Daoy (cell line): ENCODE measurements at places on chromosomes 5 and 9.

GRCh38 chr9:3059781-3060468 lies 216.0 kb upstream of the PUM3 start:
- no peak for DNase-seq

- DNase-seq = no peak
Measured at GRCh38 chr5:91408710-91409109, 25.6 kb upstream of the ARRDC3 start.

- no peak for DNase-seq
Measured at GRCh38 chr5:131987251-131987650, 24.2 kb downstream of the ACSL6 start.

- no peak for DNase-seq
Measured at GRCh38 chr9:103319979-103320378, 324.8 kb downstream of the CYLC2 start.

DNA sequence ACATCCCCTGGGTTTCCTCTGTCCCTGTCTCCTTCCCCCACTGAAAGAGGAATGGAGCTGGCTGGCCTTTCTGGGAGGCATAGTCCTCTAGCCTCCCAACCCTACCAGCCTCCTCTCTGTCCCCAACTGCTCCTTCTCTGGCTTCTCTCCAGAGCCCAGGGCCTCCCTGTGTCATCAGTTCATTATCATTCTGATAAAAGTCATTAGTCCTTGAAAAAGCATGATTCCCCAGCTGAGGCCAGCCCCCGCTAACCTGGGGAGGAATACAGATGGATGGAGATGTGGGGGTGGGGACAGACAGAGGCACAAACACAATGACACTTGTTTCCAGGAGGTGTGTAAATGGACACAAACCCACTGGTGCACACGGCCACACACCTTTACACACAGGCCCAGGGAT lies 73.6 kb upstream of the HSPA9 start:
- DNase-seq = no peak

DNA sequence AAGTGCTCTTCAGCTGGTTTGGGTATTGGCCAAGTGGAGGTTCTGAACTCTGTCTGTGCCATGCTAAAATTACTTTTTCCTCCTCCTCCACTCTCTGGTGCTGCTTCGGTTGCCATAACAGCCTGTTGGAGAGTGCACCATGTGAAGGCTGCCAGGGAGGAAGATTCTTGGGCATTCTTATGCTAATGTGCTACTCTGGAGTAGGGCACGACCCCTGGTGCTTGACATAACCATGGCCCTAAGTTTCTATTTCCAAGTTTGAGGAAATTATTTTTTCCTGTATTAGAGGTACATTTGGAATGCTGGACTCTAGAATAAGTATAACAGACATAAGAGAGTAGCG lies 111.6 kb downstream of the ARHGAP26 start:
- DNase-seq = no peak

DNA sequence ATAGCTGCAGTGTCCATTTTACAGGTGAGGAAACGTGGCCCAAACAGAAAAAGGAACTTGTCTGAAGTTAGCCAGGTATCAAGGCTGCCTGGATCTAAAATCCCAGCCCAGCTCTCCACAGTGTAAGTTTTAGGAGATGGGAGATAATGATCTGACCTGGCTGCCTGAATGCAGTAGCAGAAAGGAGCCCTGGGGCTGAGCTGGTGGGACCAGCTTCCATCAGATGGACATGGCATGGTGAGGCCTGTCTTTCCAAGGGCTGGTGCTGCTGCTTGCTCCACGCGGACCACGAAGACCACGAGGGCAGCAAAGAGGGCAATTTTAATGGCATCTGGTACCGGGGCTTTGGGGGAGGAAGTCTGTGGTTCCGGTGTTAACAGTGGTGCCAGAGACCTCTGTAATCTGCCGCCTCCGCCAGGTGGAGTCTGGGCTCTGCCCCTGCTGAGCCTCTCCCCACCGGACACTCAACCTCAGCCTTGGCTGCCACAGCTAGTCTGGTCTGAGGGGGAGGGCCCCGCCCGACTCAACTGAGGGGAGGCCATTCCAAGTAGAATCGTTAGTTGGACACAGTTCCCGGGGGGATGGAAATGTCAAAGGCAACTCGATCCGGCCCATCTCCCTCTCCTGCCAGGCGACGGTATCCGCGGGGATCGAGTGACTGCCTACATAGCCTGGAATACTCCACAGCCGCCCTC lies 650 bp downstream of the MYORG start:
- peak; percentile 67 for DNase-seq

- no peak for DNase-seq
Measured at GRCh38 chr5:16483361-16483760, 17.8 kb upstream of the ZNF622 start.

DNA sequence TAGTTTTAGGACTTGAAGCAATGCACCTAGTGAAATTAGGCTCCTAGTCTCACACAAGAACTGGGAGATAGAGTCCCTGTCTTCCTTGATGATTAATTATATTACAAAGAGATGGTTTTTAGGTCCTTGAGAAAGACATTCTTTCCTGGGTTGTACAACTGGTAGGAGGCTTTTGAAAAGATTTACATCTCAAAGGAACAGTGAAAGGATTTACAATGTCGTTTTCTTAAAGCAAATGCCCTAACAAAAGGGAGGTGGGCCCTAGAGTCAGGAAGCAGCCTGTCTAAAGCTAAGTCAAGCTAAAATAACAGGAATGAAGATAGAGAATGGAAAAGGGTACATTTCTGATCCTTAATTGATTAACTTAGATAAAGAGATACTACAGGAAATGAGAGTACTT lies 102.2 kb upstream of the IL7R start:
- DNase-seq = no peak

DNA sequence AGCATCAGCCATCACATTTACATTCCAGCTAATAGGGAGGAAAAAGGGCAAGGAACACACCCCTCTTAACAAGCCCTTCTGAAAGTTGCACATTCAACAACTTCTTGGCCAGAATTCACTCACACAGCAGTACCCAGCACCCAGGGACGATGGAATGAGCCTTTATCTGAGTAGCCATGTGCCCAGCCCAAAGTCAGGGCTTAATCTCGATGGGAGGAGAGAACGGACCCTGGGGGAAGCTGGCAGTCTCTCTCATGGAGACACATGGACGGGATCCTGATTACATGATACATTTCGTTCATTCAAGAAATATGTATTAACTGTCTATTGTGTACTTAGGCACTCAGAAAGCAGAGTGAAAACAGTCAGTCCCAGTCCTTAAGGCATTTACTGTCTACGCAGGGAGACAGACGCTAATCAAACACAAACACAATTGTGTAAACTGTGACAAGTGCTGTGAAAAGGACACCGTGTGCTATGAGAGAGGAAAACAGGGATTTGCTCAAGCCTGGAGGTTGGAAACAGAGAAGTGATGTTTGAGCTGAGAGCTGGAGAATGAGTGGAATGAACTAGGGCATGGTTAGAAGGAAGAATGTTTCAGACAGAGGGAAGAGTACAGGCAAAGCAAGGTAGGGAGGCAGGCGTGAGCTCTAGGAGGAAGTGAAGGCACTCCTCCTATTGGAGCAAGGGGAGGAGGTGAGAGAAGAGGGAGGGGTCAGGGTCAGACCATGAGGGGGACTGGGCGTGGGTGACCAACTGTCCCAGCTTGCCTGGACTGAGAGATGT lies 7.4 kb downstream of the OTULINL start:
- DNase-seq = no peak

DNA sequence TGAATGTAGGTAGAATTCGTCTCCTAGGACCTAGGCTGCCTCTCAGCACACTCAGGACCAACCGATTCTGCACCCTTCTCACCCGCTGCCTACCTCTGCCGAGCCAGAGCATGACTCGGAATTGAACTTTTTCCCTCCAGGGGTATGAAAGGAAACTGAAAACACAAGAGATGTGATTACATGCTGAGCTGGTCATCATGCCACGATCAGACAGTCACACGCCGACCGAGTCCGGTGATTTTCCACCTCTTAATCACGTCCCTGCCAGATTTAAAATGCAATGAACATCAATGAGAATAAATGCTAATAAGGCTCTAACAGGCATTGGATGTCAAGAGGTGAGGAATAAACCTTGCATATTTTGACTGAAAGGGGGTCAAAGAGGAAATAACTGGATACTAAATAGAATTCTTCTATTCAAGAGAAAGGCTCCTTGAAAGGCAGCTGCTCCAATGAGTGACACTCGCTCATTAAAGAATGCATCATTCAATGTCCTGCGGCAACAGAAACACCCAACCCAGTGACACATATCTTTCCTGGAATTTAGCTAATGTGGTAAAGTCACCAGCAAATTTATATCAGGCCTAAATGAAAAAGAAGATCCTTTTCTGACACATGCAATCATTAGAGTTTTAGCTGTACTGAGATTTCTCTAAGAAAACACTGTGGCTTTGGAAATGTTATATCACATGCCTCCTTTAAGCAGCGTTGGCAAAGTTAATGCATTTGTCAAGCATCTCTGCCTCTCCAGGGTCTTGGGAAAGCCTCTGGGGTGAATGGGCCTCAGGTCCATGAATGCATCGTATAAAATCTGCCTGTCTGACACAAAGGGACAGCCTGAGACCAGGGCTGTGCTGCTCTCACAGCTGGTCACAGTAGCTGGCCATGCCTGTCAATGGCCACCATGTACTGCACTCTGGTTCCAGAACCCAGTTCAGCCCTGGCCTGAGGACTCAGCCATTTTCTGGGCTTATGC lies 128.7 kb downstream of the SPOCK1 start:
- peak; percentile 68 for DNase-seq

DNA sequence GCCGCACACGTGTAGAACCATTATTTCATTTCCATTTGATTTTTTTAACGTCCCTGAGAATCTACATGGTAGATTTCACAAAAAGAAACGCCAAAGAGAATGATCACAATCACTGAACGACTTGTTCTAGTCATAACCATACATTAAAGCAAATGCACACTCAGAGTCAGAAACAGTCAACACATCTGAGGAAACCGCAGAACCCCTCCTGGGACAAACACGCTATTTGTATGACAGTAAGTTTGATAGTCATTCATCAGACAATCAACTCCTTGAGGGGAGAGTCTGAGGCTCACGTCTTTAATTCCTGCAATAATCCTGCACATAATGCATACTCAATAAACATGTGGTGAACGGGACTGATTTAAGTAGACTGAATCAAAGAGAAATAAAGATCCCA lies 129.2 kb downstream of the MED27 start:
- no peak for DNase-seq

- peak; percentile 10 for DNase-seq
Measured at GRCh38 chr5:155049569-155050383, 36.2 kb downstream of the KIF4B start.

DNA sequence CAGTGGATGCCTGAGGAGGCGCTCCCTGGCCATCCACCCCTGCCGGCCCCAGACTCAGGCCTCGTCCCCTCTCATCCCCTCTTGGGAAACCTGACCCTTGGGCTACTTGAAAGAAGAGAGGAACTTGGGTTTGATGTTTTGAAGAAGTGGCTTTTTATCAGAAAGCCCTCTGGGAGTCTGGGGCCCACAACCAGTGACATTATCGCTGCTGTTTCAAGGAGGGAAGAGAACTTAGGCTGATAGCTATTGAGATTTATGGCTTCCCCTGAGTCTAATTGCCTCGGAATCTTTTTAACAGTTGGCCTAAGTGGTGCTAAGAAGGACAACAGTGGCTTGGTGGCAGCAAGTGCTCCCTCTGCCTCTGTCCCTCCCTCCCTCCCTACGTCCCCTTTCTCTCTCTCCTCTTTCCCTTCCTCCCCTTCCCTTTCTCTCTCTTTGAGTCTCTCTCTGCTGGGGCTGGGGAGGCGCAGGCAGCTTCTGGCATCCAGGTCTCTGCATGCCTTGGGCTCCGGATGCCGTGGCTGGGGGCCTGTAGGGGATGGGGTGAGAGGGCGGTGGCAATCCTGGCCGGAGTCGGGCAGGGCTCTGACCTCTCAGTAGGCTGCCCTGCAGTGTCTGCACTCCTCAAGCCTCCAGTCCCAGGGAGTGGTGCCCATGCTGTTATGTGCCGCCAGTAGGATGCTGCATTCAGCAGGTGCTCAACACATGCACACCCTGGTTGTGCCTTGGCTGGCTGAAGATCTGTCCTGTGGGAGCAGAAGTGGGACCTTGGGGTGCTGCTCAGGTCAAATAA lies 49.6 kb upstream of the RXRA start:
- no peak for DNase-seq
